ENCODE measurements at places on chromosomes 11 and 22. TPM values are rescaled to one million over a fixed set of nuclear protein-coding genes. Genes with fewer than 3 reads are reported as not detected.

The DEFB131B gene
- not detected for total RNA-seq

The SCARF2 gene
- total RNA-seq, result 1.3 TPM

The SEZ6L gene
- total RNA-seq, result not detected

The SYNGR1 gene
- 16.1 TPM for total RNA-seq

Measured in psoas muscle (tissue), 8 donors.